Fibroblast of skin of left quadriceps (primary cell): ENCODE measurements at places on chromosomes 11 and 22.

DNA sequence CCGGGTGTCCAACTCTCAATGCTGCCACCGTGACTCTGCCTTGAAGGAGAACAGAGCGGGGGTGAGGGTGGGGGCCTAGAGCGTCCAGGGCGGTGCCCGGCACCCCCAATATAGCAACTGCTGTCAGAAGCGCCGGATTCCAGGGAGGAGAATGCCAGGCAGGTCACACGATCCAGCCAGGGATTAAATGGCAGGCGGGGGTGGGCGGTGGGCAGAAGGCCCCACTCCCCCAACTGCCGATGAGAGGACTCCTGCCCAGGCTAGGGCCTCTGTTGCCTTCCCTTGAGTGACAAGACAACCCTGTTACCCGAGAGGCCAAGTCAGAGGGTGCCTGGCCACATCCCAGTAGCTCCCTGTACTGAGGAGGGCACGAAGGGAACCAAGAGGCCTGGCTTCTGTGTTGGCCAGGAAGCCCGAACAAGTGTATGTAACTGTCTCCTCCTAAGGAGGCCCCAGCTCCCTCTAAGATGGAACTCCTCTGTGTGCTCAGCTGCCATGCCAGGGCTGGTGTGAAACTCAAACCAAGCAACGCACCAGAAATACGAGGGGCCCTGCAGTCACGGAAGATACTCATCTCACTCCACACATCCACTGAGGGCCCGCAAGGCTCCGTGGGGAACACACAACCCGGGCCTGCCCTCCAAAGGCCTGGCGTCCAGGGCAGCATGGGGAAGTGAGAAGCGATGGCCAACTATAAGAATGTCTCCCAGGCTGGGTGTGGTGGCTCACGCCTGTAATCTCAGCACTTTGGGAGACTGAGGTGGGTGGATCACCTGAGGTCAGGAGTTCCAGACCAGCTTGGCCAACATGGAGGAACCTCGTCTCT, 3.0 kb downstream of the PACSIN3 start:
- no peak for DNase-seq

GRCh38 chr11:74485868-74486267, 7.7 kb downstream of the LIPT2 start:
- no peak for DNase-seq

DNA sequence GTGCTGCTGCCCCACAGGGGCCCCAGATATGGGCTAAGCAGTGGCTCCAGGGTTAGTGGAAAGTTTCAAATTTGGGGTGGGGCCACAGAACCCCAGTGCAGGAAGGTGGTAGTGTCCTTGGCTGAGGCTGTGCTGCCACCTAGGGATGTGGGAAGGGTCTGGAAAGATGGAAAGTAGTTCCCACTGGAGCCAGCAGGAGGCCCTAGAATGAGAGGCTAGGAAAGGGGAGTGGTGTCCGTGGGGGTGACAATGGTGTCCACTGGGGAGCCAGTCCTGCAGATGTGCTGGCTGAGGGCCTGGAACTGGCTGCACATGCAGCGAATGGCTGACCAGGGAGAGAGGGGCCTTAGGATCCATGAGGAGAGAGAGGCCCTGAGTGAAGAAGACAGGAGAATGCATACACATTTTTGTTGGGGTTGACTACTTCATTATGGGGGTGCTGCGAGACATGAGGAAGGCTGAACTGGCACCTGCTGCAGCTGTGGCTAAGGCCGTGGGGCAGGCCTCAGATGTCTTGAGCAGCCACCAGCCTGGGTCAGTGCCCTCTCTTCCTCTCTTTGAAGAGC, 21.1 kb downstream of the RFPL3 start:
- no peak for DNase-seq

GRCh38 chr11:26992031-26992541, 1.8 kb upstream of the FIBIN start:
- peak; percentile 85 for DNase-seq

DNA sequence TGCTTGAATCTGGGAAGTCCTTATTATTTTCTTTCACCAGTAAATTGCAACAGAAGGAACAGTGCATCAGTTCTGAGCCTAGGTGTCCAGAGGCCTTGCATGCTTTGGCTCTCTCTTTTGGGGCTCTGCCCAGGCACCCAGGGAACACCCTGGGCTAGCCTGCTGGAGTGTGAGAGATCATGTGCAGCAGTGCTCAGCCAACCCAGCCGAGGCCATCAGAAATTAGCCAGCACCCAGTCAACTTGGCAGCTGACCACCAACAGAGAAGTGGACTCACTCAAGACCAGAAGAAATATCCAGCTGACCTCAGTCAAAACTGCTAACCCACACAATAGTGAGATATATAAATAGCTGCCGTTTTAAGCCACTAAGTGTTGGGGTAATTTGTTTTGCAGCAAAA, 11.2 kb upstream of the P4HA3 start:
- no peak for DNase-seq

GRCh38 chr11:78266451-78266850, 77.7 kb downstream of the USP35 start:
- no peak for DNase-seq

DNA sequence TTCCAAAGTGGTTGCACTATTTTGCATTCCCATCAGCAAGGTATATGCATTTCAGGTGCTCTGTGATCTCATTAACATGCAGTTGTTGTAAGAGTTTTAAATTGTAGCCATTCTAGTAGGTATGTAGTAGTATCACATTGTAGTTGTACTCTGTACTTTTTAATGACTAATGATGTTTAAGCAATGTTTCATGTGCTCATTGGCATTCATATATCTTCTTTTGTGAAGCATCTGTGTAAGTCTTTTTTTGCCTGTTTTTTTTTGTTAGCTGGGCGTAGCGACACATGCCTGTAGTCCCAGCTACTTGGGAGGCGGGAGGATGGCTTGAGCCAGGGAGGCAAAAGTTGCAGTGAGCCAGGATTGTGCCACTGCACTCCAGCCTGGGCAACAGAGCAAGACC, 11.3 kb upstream of the TRIM29 start:
- no peak for DNase-seq

GRCh38 chr11:86678823-86679222, 6.4 kb upstream of the ME3 start:
- DNase-seq: no peak

- no peak for DNase-seq
Observed at GRCh38 chr11:75510723-75511019, 15.1 kb downstream of the GDPD5 start.

DNA sequence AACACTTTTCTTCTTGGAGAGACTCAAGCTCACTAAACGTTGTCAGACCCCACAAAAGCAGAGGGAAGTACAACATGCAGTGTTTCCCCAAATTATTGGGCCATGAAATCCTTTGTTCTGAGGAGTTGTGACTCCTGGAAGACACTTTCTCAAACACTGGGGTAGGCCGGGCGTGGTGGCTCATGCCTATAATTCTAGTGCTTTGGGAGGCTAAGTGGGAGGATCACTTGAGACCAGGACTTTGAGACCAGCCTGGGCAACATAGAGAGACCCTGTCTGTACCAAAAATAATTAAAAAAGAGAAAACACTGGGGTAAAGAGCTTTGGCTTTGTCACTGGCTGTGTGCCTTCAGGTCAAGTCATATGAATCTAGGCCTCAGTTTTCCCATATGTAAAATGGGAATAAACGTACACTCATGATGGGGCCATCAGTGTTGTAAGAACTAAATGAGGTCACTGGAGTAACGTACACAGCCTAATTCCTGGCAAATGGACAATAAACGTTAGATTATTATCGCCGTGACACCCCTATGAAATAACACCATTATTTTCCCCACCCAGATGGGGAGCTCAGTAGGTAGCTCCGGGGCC, 92.0 kb downstream of the RRM1 start:
- DNase-seq: no peak

DNA sequence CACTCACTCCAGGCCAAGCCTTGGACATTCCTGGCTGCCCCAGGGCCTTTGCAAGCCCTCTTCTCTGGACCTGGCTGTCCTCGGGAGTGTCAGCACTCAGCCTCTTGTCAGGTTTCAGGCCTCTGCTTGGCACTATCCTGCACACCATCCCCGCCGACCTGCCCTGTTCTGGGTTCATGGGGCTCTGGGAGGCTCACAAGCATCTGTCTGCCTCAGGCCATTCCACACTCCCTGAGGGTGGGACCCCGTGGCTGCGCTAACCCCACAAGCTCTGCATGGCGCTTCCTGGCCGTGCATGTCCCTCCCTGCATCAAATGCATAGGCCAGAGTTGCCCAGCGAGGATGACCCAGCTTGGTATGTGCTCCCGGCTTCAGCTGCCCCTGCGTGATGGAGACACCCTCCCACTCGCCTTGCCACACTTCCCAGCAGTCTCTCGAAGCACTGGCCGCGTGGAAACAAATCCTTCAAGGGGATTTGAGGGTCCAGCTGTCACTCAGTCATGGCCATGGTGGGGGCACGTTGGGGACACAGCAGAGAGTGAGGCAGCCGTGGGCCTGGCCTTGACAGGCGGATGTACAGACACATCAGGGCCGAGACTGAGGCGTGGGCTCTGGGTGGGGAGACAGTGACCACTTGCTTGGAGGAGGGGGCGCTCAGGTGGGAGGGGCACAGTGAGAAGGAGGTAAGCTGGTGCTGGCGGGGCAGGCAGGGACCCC, 87.3 kb downstream of the KCNQ1 start:
- no peak for DNase-seq
